Stimulated activated CD4-positive, alpha-beta T cell treated with anti-CD3 and anti-CD28 coated beads, Interleukin-15, amount 100 ng/mL, for 1 hour (primary cell): ENCODE measurements at places on chromosomes 6 and 20.

GRCh38 chr6:135149376-135149775, 31.7 kb upstream of the MYB start:
- DNase-seq, result no peak

GRCh38 chr6:158642097-158642601, 2.4 kb downstream of the DYNLT1 start:
- no peak for DNase-seq

- no peak for DNase-seq
Measured at GRCh38 chr6:28802417-28803336, 121.1 kb downstream of the TRIM27 start.

DNA sequence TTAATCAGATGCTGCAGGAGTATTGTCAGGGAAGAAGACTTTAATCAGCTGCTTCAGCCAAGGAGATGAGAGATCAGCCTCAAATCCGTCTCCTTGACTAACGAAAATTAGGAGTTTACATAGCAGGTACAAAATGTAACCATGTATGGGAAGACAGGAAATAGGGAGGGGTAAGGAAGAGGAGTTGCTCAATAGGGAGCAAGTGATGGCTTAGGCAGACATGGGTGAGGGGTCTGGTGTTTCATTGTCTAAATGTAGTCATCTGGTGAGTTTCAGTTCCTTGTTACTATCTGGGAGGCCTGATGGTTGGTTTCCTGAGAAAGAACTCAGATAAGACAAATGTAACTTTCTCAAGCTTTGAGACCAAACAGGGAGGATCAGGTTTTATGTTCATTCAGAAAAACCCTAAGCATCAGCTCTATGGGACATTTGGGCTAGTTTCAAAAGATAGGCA, 217.3 kb upstream of the SULF2 start:
- DNase-seq, result no peak

DNA sequence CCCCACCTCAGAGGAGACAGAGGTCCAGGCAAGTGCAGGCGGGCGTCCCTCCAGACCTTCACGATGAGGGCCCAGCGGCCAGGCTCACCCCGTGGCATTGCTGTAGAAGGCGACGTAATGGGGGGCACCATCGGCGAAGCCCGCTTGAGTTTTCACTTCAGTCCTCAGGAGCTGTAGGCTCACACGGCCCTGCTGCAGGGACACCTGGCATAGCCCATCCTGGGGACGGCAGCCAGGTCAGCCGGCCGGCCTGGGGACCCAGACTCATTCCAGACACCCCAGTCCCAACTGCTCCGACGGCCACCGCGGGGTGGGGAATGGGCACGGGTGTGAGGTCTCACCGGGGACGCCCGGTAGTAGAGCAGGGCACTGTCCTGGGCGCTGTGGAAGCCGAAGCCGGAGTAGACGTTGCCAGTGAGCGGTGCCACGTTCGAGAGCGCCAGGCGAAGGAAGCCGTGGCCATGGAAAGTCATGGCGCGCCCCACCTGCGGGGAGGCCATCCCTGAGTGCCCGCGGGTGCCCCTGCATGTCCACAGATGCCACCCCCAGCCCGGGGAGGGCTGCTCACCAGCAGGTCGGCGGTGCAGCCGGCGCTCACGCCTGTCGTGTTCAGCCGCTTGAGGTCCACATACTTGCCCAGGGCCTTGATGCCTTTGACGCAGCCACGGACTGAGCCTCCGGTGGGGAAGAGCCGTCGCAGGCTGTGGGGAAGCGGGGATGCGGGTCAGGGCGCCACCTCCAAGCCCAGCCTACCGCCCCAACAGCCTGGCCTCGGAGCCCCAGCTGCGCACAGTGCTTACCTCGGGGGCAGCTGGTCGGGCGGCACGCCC, 9.2 kb downstream of the ADRM1 start:
- DNase-seq, result no peak

DNA sequence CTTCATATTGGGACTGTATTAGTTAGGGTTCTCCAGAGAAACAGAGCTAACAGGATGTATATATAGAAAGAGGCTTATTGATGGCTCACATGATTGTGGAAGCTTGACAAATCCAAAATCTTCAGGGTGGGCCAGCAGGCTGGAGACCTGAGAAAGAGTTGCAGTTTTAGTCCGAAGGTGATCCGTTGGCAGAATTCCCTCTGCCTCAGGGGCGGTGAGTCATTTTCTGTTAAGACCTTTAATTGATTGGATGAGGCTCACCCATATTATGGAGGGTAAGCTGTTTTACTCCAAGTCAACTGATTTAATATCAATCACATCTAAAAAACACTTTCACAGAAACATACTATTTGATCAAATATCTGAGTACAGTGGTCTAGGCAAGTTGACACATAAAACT, 113.6 kb downstream of the FLRT3 start:
- no peak for DNase-seq

- DNase-seq, result no peak
Measured at GRCh38 chr6:150905769-150906168, 40.3 kb downstream of the MTHFD1L start.

DNA sequence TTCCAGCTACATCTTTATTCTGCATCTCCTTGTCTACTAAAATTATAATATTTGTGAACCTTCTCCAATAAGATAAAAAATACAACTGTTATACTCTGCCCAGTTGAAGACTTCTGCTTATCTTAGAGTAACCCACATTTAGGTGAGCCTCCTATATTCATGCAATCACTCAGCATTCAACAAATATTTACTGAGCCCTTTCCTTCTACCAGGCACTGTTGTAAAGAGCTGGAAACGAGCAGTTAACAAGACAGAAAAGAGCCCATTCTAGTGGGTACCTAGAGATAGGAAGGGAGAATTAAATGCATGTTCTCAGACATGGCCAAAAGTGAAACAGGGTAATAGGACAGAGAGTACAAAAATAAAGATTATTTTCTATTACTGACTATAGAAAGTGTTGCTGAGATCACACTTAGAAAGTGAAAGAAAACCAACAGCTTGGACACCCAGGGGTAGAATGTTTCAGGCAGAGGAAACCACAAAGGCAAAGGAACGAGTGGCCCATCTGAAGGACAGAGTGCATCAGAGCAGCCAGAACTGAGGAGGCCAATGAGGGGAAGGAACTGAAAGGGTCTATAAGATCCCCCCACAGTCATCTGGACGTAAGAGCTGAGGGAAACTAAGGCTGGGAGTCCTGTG, 50.8 kb upstream of the SMLR1 start:
- no peak for DNase-seq

DNA sequence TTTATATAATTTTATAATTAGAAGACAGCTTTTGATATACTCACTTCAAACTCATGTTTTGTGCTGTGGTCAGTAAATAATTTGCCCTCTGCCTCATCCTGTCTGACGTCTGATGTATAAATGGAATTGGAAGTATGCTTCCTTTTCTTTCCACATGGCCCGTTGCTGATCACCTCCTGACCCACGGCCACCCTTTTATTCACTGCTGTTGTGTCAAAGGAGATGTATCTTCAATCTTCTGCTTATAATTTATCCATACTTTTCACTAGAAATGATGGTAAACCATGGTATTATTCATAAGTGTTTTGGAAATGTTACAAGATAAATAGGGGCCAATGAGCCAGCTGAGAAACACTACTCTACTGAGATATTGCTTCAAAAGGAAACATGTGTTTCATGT, 841.8 kb downstream of the PHF3 start:
- DNase-seq, result no peak

GRCh38 chr6:73548458-73549446, 27.9 kb upstream of the EEF1A1 start:
- DNase-seq, result no peak

DNA sequence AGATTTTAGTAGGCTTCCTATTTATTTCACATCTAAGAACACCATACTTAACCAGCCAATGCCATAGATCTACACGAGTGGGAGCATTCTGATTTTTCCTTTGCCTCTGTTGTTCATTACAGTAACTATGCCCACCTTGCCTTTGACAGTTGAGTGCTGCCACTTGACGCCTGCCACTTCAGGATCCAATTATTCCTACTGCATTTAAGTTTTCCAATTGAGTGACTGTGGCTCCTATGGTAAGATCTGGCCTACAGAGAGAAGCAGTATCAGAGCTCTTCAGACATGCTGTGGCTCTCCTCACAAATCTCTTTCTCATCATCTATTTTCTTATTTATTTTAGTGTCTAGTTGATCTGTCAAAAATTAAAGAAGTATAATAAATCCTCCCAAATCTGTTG, 403.0 kb upstream of the SPTLC3 start:
- no peak for DNase-seq

- DNase-seq, result no peak
Measured at GRCh38 chr6:124999105-124999764, 37.0 kb downstream of the RNF217 start.

DNA sequence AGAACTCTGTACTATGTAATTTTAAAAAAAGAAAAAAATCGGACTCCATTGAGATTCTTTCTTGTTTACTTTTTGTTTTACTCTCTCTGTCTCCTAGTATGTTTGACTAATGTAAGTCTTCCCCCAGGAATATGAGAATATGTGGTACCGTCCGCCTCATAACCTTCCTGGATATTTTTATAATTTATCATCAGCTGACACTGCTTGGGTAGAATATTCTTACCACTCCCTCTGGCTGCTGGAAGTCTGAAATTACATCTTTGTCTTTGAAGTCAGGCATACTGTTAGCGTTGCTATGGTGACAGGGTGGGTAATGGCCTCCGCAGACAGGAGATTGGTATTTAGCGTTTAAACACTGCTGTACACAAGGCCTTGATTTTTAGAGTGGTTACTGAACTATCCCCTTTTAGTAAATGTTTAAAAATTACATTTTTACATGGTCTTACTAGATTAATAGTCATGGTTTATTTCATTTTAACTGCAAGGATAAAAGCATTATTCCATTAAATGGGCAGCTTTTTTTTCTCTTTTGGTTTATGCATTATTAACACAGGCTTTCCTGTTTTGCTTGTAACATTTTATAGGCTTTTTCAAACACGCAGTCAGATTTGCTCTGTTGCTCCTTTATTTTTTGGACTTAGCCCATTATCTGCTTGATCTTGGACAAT, 176.4 kb downstream of the ARID1B start:
- no peak for DNase-seq

- DNase-seq, result no peak
Measured at GRCh38 chr20:10909803-10910202, 236.0 kb upstream of the JAG1 start.

- DNase-seq, result no peak
Measured at GRCh38 chr6:39441301-39441700, 118.8 kb upstream of the KCNK16 start.

DNA sequence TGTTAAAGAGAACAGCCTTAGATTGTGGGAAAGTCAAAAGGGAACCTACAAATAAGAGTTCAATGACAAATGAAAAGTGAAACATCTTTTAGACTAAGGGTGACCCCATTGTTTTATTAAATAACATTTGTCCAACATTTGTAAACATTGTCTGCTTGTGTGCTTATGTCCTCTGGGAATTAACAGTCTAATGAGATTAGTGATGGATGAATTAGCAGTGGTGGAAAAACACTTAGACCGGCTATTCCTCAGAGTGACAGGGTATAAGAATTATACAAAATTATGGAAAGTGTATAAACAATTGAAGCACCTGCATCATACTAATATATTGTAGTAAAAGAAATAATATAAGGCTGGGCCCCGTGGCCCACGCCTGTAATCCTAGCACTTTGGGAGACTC, 29.3 kb upstream of the HFE start:
- DNase-seq, result no peak

DNA sequence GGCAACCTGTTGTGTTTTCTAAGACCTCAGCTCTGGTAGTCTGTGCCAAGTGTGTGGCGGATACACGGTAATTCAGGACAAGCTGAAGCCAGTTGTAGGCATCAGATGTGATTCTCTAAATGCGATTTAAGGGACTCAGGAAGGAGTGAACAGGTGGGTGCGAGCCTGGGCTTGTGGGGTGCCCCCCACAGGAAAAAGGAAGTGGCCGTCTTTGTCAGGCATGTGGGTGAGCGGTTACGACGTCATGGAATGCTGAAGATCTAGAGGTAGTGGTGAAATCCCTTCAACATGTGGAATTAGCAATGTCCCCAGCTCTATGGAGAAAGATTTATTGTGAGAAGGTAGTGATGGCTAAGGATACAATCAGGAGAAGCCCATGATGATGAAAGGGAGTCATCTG, 95.1 kb upstream of the EXOC2 start:
- DNase-seq, result no peak

- DNase-seq, result no peak
Measured at GRCh38 chr20:34615477-34615876, 57.0 kb downstream of the MAP1LC3A start.
